ENCODE measurements at places on chromosomes 3 and 15. TPM values are rescaled to one million over a fixed set of nuclear protein-coding genes. Genes with fewer than 3 reads are reported as not detected.

Gene RLBP1
- not detected for total RNA-seq

Gene ZNF385D
- not detected for total RNA-seq

Gene AMT
- total RNA-seq: 0.29 TPM

Gene RRP9
- total RNA-seq: 26.5 TPM

Gene HRH1
- 27.8 TPM for total RNA-seq

Gene LRRIQ4
- 0.14 TPM for total RNA-seq

Gene ETV5
- total RNA-seq: 69.6 TPM

Gene SMAD6
- total RNA-seq: 1.7 TPM

Gene POMGNT2
- 8.3 TPM for total RNA-seq

Gene BCL2A1
- 1.3 TPM for total RNA-seq

Gene IQCH
- total RNA-seq: 1.9 TPM

Gene GOLGA8M
- not detected for total RNA-seq

Gene IQCF6
- not detected for total RNA-seq

Gene CNTN6
- not detected for total RNA-seq

Gene HYAL1
- 1.1 TPM for total RNA-seq

Gene GCHFR
- 1.0 TPM for total RNA-seq

Gene SCAMP5
- total RNA-seq: 0.57 TPM

Gene UBA7
- total RNA-seq: 27.9 TPM

Gene CADM2
- total RNA-seq: not detected

Gene NRROS
- total RNA-seq: 2.0 TPM

Gene ADGRG7
- not detected for total RNA-seq

Gene POLR2H
- total RNA-seq: 74.4 TPM

Gene PLA2G4E
- total RNA-seq: not detected

Gene SLC9C1
- not detected for total RNA-seq

Gene COL6A5
- 0.14 TPM for total RNA-seq
